ENCODE measurements at places on chromosomes 3 and 15.

- no peak for DNase-seq
These were observed 74.8 kb upstream of the PLCL2 start for GRCh38 chr3:16809993-16810392.

- DNase-seq: no peak
These were observed 49.6 kb upstream of the BNIP2 start for GRCh38 chr15:59738676-59739075.

- no peak for DNase-seq
These were observed 35.1 kb downstream of the APBA2 start for GRCh38 chr15:28920781-28921331.

- no peak for DNase-seq
These were observed 5.3 kb downstream of the CASR start for GRCh38 chr3:122188737-122189136.

GRCh38 chr15:65509321-65509720 is 8.2 kb downstream of the DPP8 start:
- no peak for DNase-seq

GRCh38 chr3:170021083-170021482 is 16.7 kb upstream of the GPR160 start:
- DNase-seq: no peak

DNA sequence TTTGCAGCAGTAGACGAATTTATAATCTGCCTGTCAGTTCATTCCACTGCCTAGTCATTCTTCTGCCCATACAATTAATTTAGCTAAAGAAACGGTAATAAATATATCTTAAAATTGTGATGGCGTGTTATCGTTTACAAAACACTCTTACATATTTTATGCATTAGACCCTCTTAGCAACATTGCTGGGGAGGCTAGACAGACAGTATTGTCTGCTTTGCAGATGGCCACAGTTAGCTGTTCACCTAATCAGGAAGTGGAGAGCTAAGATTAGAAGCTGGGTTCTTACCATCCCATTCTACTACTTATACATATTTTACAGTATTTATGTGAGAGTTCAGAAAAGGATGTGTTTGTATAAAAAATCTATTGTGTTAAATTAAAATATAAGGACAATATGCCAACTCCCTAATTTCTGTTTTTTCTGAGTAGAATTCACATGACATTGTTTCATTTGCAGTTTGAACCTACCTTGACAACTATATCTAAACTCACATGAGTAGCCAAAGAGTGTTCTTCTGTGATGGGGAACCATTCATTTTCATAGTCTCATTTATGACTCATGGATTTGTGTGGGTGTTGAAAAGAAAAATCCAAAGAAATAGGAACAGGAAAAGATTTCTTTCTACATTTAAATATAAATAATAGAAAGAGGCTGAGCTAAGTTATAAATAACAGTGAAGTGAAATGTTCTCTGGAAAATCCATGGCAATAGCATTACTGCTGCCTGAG is 41.7 kb upstream of the C3orf80 start:
- DNase-seq: no peak

- no peak for DNase-seq
These were observed 177.6 kb upstream of the BCL6 start for GRCh38 chr3:187922704-187923416.

- no peak for DNase-seq
These were observed 861.6 kb upstream of the DPPA4 start for GRCh38 chr3:110198717-110199587.

DNA sequence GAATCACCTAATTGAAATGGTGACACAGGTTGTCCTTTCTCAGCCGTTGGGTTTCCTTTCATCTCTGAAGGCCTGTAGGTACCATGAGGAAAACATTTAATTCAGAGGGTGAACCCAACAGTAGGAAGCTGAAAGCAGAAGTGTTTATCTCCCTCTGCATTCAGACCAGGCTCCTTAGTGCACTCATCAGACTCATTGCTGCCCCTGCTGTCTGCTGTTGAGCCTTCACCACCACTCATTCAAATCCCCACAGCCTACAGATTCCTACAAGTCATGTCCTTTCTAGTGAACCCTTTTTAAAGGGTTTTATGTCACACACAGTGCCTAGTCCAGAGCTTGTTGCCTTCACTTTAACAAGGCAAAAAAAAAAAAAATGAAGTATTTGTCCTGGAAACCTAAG is 13.4 kb downstream of the WDR48 start:
- DNase-seq: no peak

- DNase-seq: no peak
These were observed 19.5 kb upstream of the FANCD2 start for GRCh38 chr3:10006762-10007090.

- no peak for DNase-seq
These were observed 160.7 kb downstream of the STAC start for GRCh38 chr3:36540888-36541518.

GRCh38 chr15:30958219-30958618 is 33.2 kb downstream of the MTMR10 start:
- DNase-seq: no peak

DNA sequence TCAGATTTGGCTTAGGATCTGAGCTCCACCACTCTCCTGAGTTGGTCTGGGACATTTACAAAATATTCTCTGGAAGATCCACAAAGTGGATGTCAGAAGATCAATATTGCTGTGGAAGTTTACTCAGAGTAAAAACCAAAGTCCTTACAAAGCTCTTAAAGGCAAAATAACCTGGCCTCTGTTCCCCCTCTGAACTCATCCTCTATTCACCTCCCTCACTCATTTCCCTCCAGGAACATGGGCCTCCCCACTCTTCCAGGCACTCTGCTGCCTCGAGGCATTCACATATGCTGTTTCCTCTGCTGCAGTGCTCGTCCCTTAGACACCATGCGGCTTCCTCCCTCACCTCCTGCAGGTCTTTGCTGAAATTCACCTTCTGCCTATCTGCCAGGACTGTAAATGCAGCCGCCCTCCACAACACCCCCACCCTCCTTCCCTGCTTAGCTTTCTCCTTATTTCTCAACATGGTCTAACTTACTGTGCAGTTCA is 19.1 kb upstream of the CCDC174 start:
- DNase-seq: no peak

DNA sequence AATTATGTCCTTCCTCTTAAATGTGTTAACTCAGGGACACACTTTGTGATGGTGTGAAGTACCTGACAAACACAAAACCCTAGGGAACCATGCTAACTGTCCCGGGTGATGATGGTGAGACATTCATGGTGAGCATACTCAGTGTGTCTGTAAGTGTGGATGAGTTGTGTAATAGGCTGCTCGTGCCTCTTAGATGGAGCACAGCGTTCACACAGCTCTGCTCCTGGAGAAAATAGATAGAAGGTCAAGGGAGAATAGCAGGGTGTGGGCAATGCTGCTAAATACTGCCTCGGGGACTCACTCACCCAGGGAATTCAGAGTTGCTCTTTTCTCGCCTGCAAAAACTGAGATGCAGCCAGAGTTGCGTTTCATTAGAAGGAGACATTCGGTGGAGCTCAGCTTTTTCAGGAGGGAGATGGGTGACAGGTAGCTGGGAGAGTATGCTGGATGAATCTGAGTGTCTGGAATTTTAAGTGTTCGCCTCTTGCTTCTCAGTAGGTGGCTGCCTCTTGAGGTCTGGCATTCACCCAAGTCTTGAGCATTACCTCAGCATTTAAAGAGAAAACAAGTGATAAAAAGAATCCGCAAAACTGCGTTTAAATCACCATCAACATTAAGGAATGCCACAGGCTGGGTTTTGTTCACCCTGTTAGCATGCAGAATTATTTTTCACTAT is 813.2 kb downstream of the AGBL1 start:
- no peak for DNase-seq

DNA sequence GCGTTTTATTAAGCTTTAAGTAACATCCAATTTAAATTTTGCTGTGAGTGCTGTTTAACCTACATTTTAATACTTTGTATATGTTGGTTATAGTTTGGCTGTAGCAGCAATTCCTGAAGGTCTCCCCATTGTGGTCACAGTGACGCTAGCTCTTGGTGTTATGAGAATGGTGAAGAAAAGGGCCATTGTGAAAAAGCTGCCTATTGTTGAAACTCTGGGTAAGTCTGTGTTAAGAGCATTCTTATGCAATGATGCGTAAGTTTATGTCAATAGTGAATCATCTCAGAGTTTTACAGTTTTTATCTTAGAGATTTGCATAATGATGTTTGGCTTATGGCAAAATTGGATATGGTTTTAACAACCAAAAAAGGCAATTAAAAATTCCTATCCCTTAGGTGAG is 62.7 kb downstream of the ASTE1 start:
- no peak for DNase-seq

Data from esophagus squamous epithelium (tissue), 5 donors.